ENCODE measurements at places on chromosomes 16 and 17.
A peak's percentile ranks its signal among the peaks of the same experiment; 100 is the strongest.

DNA sequence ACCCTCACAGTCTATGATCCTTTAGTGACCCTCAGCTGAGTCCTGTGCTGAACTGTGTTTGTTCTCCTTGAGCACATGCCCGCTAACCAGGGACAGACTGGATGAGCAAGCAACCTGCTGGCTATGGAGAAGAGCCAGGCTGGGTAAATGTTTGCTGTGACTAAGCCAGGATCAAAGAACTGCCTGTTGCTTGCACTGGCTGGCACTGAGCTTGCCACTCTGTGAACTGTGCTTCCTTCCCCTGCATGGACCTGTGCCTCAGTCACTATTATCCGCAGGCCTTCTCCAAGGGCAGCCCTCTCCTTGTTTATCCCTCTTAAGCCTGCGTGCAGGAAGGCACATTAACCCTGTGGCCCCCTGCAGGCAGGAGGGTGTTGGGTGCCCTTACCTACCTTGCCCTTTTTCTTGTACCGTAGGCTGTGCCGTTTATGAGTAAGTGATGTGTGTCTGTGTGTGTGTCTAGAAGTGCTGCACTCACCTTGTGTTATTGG lies 7.4 kb downstream of the PNPO start:
- no peak for DNase-seq

- peak; percentile 18 for DNase-seq
Measured at GRCh38 chr17:18261146-18261515, 669 bp downstream of the MIEF2 start.

GRCh38 chr17:17840751-17841591 lies 4.2 kb upstream of the SREBF1 start:
- DNase-seq: no peak

DNA sequence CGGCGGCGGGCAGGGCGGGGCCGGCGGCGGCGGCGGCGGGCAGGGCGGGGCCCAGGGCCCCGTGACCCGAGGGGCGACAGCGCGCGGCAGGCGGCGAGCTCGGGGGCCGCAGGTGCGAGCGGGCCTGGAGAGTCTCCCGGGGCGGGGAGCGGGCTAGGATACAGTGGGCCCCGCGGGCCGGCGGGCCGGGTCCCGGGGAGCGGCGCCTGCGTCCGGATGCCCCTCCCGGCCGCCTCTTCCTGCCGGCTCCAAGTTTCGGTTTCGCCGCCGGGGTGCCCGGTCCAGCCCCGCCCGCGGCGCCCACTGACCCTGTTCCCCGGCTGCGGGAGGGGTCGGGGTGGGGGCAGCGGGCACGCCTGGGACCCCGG lies at the start of gene RNF213:
Gene RNF213 (plus strand): TSS at position 62 of the 368 bp plus-strand sequence. CDS start 2,830 bp downstream, outside the sequence.
- DNase-seq: no peak

DNA sequence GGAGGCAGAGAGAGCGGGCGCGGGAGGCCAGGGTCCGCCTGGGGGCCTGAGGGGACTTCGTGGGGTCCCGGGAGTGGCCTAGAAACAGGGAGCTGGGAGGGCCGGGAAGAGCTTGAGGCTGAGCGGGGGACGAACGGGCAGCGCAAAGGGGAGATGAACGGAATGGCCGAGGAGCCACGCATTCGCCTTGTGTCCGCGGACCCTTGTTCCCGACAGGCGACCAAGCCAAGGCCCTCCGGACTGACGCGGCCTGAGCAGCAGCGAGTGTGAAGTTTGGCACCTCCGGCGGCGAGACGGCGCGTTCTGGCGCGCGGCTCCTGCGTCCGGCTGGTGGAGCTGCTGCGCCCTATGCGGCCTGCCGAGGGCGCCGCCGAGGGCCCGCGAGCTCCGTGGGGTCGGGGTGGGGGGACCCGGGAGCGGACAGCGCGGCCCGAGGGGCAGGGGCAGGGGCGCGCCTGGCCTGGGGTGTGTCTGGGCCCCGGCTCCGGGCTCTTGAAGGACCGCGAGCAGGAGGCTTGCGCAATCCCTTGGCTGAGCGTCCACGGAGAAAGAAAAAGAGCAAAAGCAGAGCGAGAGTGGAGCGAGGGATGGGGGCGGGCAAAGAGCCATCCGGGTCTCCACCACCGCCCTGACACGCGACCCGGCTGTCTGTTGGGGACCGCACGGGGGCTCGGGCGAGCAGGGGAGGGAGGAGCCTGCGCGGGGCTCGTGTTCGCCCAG lies 1.2 kb upstream of the CBX4 start:
- DNase-seq: no peak

DNA sequence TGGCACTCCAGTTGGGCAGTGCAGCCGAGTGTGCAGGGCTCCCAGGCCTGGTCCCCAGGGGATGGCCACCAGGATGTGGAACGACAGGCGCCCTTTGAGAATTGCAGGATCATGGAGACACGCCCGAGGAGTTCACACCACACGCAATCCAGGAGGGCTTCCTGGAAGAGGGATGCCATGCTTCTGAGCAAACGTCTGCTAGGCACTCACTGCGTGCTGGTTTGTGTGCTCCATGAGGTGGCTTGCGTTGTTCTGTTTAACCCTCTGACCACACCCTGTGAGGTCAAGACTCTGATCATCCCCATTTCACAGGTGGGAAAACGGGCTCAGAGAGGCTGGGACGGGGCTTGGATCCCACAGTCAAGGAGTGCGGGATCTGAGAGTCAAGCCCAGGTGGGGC lies 32.6 kb upstream of the ZFPM1 start:
- DNase-seq: no peak

DNA sequence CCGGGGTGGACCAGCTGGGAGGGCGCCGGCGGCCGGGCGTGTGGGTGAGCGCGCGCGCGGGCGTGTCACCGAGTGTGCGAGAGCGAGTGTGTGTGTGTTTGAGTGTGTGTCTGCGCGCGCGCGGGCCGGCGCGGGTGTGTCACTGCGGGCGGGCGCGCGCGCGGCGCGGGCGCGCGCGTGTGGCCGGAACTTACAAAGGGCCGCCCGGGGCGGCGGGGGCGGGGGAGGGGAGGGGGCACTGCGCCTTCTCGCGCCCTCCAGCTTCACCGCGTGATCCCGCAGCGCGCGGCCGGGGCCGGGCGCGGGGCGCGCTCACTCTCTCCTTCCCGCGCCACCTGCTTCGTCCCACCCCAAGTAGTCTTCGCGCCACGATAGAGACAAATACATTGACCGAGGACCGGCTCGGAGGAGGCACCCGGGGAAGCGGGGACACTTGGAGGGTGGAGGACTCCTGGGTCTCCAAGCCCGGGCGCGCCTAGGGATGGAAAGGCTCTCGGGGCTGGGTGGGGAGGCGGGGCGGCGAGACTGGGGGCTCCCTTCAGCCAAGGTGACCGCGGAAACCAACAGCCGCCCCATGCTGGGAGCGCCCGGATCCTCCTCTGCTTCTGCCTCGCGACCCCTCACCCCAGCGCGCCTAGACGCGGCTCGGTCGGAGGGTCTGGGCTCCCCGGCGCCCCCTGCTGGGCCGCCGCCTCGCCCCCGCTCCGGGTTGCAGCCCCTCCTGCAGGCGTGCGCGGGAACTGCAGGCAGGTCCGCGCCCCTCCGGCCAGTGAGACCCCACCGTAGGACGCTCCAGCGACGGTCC lies at the start of gene SRCIN1:
Gene SRCIN1 (minus strand): TSS at position 112 of the 805 bp plus-strand sequence. CDS start 247 bp downstream, outside the sequence.
- no peak for DNase-seq

GRCh38 chr16:30844671-30845449 lies 49.0 kb downstream of the BCL7C start:
- peak; percentile 83 for DNase-seq

DNA sequence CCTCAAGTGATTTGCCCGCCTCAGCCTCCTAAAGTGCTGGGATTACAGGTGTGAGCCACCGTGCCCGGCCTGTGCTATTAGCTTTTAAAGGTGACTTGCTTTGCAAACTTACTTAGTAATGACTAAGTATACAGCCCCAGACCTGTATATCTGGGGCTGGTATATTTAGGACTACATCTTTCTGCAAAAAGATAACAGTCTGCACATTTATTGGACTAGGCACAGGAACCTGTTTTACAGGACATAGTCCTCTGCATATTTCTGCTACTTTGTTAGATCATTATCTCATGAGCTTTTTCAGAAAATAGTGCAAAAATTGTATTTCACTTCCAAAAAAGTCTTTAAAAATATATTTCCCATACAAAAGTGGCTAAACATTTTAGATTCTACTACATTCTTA lies 1.3 kb downstream of the KRT24 start:
- DNase-seq: no peak

- DNase-seq: no peak
Measured at GRCh38 chr17:2977157-2977556, 86.2 kb downstream of the OR1D5 start.

DNA sequence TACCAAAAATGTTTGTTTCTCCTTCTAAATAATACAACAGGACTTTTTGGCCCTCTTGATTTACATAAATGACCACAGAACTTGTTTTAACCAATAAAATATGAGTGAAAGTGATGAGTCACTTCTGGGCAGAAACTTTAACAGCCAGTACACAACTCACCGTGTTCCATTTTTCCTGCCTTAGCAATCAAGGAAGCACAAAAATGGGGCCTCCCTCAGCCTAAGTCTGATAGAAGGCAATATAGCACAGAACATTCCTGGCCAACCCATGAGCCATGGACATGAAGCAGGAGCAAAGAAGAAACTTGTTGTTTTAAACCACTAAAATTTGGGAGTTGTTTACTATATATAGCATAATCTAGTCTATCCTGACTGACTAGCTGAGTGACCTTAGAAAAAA lies 61.1 kb upstream of the MTMR4 start:
- peak; percentile 26 for DNase-seq

DNA sequence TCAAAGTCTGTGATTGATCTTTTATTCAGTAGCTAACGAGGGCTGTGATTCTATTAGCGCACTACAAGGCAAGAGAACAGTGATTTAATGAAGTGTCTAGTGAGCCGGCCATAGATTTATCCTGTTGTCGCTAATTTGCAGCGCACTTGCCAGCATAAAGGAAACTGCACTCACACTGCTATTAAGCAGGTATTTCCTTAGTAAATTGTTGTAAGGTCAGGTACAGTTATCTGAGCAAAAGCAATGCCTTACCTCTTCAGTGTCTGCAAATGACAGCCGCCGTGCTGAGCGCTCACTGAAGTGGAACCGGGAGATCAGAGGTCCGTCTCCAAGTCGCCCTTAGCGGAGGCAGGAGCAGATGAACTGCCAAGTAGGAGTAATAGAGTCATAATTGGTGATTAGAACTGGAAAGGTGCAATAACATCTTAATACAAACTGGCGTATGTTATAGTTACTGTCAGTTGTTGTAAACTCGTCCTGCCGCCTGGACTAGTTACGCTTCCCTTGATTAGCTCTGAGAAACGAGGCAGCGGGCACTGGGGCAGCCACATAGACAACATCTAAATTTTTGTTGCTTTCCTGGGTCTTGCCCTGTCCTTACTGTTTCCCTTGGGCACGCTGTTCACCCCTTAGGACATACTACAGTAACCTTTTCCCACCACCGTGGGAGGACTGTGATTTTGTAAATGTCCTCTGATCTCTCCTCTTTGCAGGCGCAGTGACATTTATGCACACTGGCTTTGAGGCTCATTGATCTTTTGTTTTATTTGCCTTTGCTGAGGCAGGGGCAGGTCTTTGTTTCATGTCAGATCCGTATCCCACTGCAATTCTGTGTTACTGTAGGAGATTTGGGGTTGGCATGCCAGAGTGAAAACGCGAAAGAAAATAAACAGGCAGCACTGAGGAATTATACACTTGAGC lies 363.1 kb downstream of the WWOX start:
- no peak for DNase-seq

GRCh38 chr17:1091900-1092299 lies 87.9 kb downstream of the ABR start:
- DNase-seq: no peak

DNA sequence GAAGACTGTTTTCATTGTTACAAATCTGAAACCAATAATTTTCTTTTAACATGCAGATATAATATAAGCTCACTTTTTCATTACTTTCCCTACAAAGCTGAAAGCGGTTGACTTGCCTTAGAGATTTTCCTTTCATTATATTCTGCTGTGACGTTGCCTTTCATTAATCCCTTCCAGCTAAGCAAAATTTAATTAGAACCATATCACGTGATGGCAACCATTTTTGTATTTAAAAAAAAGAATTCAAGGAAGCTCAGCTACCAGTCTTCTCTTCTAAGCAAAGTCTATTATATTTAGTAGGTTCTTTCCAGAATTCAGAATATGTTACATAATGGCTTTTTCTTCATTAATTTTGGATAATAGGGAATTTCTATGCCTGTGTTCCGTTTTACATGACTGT lies 186.5 kb downstream of the PRKCA start:
- no peak for DNase-seq

GRCh38 chr16:8005096-8005860 lies 585.0 kb downstream of the TMEM114 start:
- DNase-seq: no peak

DNA sequence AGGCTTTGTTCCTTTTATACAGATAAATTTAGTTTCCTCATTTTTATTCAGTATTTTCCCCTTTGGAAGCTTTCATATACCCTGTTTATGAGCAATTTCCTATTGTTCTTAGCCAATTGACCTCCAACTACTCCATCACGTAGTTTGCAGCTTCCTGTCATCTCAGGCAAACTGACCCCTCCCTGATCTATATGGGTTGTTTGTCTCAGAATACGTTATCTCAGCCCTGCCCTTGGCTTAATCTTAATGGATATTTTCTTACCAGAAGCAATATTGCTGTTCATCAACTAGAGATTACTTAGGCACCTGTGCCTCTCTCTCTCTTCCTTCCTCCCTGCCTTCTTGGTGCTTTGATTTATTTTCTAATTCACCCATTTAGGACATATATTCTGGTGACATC lies 81.2 kb downstream of the ZNF18 start:
- DNase-seq: no peak

GRCh38 chr16:85750827-85751697 lies at the start of gene C16orf74:
Gene C16orf74 (minus strand): TSS chr16:85751096. CDS start chr16:85735217, 15,879 bp downstream.
- DNase-seq: peak; percentile 12

- no peak for DNase-seq
Measured at GRCh38 chr17:78959803-78960202, 19.9 kb downstream of the LGALS3BP start.
